ENCODE measurements at places on chromosomes 1 and 21. TPM values are rescaled to one million over a fixed set of nuclear protein-coding genes. Genes with fewer than 3 reads are reported as not detected.
A peak's percentile ranks its signal among the peaks of the same experiment; 100 is the strongest.

- H3K36me3 ChIP-seq = no peaks in the 10 kb centered on the region
- no peak overlapping the region for H3K4me3 ChIP-seq
- no peak for DNase-seq
- no peaks in the 10 kb centered on the region for H3K27me3 ChIP-seq
Measured at GRCh38 chr1:181763736-181764135, 280.4 kb downstream of the CACNA1E start.

GRCh38 chr1:58227604-58228003 lies 318.9 kb downstream of the OMA1 start:
- no peak for DNase-seq
- no peak overlapping the region for H3K27ac ChIP-seq
- no peaks in the 10 kb centered on the region for H3K36me3 ChIP-seq
- H3K4me1 ChIP-seq = no peaks in the 10 kb centered on the region

DNA sequence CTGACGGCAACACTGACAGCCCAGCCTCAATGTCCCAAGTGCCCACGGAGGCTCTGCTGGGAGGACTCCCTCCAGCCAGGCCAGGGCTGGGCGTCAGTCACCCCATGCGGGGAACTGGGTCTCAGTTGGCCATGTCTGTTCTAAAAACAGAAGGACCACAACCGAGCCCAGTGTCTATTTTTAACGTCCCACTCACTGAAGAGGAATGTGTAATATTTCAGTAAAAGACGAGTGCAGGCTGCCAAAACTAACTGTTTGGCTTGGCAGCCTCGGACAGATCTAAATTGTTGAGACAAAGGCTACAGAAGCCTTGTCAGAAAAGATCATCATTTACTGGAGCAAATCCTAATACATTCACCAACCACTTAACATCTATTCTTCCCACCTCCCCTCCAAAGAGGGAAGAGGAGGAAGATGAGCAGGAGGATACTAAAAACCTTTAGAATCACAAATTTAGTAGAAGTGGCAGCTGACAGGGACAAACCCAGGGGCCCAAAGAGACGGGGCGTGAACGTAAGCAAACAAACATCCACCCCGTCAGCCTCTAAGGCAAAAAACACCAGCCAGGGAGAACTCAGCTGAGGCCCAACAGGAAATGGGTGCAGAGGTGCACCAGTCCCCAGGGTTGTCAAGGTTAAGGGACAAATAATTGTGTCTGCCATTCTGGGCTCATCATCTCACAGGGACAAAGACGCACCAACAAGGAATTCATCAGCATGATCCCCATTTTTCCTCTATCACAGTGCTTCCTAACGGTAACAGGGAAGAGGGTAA lies 18.7 kb downstream of the C1orf198 start:
- no peaks in the 10 kb centered on the region for H3K27me3 ChIP-seq
- peaks cover 2% of the 10 kb centered on the region for H3K36me3 ChIP-seq
- DNase-seq = peak; percentile 76

DNA sequence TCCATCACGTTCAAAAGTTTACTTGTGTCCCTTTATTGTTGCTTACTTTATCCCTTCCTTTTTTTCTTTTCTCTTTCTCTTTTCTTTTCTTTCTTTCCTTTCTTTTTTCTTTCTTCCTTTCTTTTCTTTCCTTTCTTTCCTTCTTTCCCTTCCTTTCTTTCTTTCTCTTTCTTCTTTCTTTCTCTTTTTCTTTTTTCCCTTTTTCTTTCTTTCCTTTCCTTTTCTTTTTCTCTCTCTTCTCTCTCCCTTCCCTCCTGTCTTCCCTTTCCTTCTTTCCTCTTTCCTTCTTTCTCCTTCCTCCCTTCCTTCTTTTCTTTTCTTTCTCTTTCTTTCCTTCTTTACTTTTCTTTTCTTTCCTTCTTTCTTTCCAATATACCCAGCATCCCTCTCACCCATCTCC lies 391.2 kb downstream of the DPYD start:
- H3K27ac ChIP-seq = no peak overlapping the region
- no peaks in the 10 kb centered on the region for H3K27me3 ChIP-seq
- H3K4me1 ChIP-seq = no peaks in the 10 kb centered on the region
- no peak overlapping the region for H3K4me3 ChIP-seq
- no peaks in the 10 kb centered on the region for H3K36me3 ChIP-seq

DNA sequence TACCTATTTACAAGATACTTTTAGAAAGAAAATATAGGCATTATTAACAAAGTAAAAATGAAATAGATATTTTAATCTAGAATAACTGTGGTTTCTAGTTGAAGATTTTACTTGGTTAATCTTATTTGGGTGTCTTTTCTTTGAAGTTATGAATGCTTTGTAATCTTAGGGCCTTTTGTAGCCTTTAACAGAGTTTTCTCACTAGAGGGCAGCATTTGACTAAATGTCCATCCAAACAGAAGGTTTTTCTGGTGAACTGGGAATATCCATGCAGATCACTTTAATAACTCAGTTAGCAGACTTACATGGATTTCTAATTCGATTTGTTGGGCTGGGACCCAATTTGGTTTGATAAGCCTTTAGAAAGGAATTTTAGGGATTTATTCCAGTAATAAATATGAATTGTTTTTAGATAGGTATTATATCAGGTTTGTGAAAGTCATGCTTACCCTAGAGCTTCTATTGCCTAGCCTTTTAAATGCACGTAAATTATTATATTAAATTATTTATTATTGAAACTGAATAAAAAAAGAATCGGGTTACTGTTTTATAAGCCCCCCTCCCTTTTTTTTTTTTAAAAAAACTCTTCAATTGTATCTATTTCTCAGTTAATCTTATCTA lies 119.7 kb downstream of the ZNF326 start:
- H3K4me3 ChIP-seq = no peak overlapping the region
- no peaks in the 10 kb centered on the region for H3K36me3 ChIP-seq
- H3K27me3 ChIP-seq = no peaks in the 10 kb centered on the region
- no peak overlapping the region for H3K27ac ChIP-seq

DNA sequence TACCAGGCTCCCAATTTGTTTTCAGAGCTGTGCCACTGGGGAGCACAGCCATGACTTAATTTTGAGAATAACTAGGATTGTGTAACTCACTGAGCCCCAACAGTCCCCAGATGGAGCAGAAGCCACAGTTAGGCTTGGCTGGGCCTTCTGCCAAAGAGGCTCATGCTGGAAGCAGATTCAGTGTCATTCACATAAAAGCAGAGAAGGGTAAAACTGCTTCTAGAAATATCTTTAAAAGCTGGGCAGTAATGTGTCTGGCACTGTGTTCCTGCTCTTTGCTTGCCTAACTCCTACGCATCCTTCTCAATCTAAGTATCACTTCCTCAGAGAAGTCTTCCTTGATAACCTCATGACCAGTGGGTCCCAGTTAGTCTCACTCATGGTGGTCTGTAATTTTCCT lies 20.3 kb downstream of the STK40 start:
- no peak overlapping the region for H3K4me3 ChIP-seq
- no peak overlapping the region for H3K27ac ChIP-seq

DNA sequence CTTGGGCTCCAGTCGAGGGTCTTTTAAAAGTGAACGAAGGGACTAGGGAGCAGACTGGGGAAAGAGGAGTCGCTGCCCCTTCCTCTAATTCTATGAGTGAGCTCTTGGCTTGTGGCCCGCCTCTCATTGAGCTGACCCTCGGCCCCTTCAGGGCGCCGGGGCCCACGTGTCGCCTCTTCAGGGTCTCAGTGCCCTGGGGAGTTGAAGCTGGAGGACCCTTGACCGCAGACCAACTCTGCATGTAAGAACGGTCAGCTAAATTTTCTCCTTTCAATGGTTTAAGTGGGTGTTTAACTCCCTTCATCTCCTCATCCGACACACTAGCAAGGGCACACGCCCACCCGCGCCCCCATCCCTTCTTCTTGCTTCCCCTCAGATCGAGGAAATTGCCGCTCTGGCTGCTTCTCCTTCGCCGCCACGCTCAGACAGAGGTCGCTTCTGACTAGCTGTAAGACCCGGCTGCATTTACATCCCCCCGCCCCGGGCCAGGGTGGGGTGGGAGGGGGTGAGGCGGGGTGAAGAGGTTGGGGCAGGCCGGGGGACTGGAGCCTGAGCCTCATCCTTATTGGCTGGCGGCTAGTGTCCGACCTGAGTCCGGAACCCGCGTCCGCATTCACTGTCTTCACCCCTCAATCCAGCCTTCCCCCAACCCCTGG lies 10.9 kb downstream of the NR5A2 start:
- H3K4me3 ChIP-seq = peak overlapping the region; percentile 52
- no peak for DNase-seq
- H3K27ac ChIP-seq = no peak overlapping the region
- no peaks in the 10 kb centered on the region for H3K36me3 ChIP-seq

Gene FNDC10
- total RNA-seq = 2.6 TPM

Gene CFHR3
- 2.1 TPM for total RNA-seq

Gene SDF4
- 160 TPM for total RNA-seq

Gene SYNC
- 5.5 TPM for total RNA-seq

Gene UBE2G2
- total RNA-seq = 86.0 TPM

Gene GJA8
- 2.4 TPM for total RNA-seq

Gene PDXK
- total RNA-seq = 210 TPM

Gene TOMM40L
- total RNA-seq = 12.1 TPM

Measured in kidney (tissue), 22 donors.